ENCODE measurements at places on chromosomes 5 and 9. TPM values are rescaled to one million over a fixed set of nuclear protein-coding genes. Genes with fewer than 3 reads are reported as not detected.

DNA sequence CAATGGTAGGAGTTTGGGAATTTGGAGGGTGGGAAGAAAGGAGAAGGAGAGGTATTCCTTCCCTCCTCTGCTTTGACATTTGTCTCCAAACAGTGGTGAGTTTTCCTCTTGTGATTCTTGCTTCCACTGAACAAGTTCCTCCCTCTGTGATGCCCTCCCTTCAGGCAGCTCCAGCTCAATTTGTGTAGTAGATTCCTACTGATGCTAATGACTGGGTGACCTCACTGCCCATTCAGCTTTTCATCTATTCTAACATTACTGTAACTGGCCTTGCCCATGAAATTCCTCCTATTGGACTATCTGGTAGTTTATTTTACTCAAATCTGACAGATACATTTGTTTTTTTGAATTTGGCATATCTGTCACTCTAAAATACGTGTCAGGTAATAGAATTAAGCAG is 121.4 kb downstream of the NFIB start:
- DNase-seq = no peak

DNA sequence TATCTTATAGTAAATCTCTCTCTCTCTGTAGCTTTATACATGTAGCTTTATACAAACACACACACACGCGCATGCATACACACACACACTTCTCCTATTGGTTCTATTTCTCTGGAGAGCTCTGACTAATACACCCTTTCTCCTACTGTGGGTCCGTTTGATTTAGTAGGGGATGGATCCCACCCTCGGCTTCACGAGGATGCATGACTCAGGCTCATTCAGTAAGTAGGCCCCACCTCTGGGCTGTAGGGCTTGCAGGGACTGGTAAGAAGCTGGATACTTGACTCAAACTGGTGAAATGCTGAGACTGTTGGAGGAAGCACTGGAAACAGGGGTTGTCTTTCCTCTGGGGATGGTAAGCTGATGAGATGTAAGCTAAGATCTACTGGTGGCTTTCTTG is 98.7 kb downstream of the SLC24A2 start:
- no peak for DNase-seq

C5 gene
- total RNA-seq = 2.7 TPM

CCDC180 gene
- total RNA-seq = 5.4 TPM

DNA sequence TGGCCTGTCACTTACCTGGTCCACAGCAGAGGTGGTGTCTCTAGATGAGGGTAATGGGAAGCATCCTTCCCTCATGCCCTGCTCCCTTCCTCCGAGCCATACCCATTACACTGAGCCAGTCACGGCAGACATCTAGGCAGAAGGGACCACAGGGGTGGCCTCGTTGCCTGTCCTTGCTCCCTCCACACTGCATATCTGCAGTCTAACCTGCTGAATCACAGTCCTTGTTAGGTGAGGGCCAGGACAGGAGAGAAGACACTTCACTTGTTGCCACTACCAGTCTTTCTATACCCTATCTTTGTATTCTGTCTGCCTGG is 18.4 kb upstream of the SPINK4 start:
- DNase-seq = no peak

DNA sequence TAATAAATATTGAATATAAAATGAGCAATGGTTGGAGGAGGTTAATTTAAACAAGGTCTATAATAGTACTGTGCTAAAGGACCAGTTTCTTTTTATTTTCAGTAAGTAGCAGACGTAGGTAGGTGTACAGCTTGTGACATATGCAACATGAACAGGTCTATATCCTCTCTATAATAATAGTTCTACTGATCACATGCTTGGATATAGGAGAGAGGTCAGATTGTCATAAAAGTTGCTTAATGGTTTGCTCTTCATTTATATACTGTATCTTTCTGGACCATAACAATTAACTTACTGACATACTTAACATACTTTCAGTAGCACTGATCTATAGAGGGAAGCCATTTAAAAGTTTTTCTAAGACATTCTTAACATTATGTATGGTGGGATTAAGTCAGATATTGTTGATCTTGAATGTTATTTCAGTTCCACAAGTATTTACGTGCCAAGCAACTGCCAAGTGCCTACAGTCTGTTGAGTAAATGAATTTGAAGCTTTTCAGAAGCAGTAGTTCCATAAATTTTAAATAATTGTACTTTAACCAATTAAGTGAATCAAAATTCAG is 68.0 kb downstream of the DENND4C start:
- DNase-seq = no peak

GRCh38 chr9:108786322-108786721 is 69.5 kb downstream of the ACTL7B start:
- DNase-seq = no peak

- DNase-seq = no peak
Observed at GRCh38 chr9:125407432-125407973, 145.9 kb downstream of the GAPVD1 start.

- peak; percentile 70 for DNase-seq
Observed at GRCh38 chr9:94005272-94005901, 50.2 kb upstream of the BARX1 start.

DNA sequence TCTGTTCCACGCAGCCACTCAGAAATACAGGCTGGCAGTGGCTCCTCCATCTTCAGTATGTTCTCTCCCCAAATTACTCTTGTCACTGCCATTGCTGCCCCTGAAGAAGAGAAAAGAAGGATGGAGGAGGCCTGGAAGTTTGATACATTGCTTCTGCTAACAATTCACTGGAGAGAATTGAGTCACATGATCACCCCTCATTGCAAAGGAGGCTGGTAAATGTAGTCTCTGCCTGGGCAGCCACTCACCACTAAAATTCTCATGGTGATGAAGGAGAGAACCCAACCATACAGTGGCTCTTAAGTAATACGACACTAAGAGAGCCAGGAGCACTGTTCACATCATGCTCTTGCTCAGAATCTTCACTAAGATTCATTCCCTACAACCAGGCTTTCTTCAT is 112.0 kb downstream of the DOCK8 start:
- no peak for DNase-seq

DNA sequence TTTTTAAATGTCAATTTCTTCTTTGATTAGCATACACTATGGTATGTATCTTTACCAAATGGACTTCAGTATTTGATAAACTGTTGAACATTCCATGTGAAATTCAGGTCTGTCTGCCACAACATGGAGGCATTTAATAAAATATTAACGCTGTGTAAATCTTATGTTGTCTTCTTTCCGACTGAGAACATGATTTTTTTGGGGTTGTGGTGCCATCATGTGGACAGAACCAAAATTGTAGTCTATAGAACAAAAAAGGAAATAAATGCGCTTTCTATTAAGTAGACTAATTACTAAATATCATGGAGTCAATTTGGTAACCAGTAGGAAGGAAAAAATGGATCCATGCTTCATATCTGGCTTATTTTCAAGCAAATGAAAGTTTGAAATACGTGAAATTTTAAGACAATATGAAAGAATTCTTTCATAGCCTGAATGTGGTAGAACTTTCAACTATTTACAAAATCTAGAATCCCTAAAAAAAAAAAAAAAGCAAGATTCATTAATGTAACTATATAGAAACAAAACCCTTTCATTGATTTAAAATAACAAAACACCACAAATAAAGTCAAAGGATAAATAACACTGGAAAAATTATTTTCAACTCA is 2.8 kb upstream of the PLK2 start:
- no peak for DNase-seq

- DNase-seq = peak; percentile 79
Observed at GRCh38 chr9:128117613-128118471, 9.7 kb downstream of the PTGES2 start.

CMBL gene
- 23.3 TPM for total RNA-seq

- DNase-seq = peak; percentile 55
Observed at GRCh38 chr5:134247428-134248224, 21.8 kb upstream of the PPP2CA start.

GRCh38 chr9:16532681-16533450 is 337.6 kb downstream of the BNC2 start:
- DNase-seq = peak; percentile 31

DNA sequence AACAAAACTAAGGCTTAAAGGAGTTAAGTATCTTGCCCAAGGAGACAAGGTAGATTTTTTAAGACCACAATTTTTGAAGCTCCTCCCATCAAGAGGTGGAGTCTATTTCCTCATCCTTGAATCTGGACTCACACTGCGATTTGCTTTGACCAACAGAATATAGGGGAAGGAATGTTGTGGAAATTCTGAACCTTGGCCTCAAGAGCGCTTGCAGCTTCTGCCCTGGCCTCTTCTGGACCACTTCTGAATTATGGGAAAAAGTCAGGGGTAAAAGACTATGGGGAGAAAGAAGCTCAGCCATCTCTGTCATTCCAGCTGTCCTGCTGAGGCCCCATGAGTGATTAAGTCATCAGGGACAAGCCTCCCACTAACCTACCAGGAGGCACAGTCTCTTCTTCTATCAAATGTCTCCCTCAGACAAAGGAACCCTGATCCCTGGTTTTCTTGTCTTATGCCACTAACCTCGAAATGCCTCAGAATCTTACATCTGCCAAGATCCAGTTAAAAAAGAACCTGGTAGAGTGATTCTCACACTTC is 25.9 kb downstream of the MAPKAP1 start:
- DNase-seq = no peak

DNA sequence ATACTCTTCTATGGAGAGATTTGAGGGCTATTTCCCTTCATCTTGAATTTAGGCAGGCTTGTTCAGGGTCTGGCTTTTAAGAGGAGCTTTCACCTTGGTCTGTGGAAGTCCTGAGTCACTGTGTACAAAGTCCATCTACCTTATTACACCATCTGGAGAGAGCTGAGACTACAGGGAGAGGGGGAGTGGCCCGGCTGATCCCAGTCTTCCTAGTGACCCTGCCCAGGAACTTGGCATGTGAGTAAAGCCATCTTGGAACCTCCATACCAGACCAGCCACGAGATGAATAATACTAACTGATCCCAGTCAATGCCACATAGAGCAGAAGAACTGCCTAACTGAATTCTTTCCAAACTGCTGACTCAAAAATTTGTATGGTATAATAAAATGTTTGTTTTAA is 8.4 kb upstream of the IL6ST start:
- DNase-seq = peak; percentile 94

- DNase-seq = no peak
Observed at GRCh38 chr5:168612996-168613395, 33.8 kb upstream of the PANK3 start.

PAEP gene
- total RNA-seq = not detected

ALDH1A1 gene
- total RNA-seq = not detected

DNA sequence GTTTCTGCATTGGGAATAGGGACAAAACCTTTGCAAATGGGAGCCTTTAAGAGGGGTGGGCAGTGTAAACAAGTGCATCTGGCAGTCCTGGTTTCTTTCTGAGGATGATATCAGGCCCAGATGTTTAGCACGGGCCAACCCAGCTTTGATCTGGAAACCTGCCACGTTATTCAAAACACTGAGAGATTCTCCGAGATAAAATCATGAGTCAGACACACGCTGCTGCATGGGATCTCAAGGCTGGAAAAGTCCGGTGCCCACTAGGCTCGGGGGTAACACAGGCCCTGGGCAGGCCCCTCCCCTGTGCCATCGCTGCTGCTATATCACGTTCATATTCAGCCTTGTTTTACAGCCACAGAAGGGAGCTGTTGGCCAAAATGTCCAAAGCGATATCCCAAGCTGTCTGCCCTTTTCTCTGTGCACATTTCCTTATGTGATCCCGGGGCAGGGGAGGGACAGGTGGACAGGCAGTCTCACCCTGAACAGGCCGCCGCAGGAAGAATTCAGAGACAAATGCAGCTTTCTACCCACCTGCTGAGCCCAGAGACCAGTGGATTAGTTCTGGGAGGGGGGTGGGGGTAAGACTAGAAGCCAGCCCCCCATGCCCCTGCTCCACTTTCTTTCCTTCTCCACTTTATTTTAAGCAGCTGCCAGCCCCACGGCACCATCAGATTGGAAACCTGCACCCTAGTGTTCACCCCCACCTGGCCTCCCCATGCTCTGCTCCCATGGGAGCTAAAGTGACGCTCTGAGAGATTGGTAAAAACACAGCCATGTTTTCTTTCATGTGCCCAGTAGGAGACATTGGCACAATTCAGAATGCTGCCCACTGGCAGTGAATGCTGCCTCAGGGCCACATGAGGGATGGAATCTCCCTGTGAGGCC is 63.1 kb downstream of the TMOD1 start:
- peak; percentile 43 for DNase-seq

DNA sequence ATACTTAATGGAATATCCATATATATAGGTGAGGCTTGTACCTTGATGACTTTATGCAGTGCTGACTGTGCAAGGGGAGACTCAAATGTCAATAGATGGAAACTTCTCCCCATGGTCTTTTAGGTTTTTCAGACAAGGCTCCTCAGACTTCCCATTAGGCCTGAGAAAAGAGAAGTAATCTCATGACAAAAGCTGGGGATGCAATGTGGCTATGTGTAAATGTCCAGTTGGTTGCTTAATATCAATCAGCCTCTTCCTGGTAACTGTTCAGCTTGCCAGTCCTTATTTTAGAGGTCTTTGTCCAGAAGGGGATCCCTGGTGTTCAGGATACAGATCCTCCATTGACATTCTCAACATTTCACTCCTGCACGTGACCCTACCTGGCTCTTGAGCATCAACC is 621.1 kb upstream of the CDH18 start:
- DNase-seq = no peak

- no peak for DNase-seq
Observed at GRCh38 chr5:142777099-142777498, 6.9 kb downstream of the ARHGAP26 start.

- DNase-seq = no peak
Observed at GRCh38 chr9:7169717-7170389, 412.1 kb downstream of the KDM4C start.

CHSY3 gene
- not detected for total RNA-seq

LHFPL2 gene
- 15.3 TPM for total RNA-seq

NEUROG1 gene
- not detected for total RNA-seq

DNA sequence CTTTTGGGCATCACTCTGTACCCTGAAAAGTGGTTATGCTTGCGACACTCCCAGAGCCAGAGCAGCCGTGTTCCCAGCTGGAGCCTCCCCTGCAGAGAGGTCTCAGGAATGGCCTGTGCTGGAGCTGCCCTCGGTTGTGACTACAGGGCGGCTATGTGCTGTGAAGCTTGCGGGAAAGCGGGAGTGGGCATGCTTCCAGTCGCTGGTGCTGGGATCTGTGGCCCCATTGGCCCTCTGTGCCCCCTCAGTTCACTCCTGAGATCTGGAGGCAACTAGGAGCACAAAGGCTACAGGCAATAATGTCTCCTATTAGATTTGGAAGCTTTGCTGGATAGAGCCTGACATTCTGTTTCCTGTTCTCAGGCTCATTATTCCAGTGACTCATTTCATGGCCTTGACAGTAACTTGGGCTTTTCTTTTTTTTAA is 56.9 kb downstream of the GPR107 start:
- no peak for DNase-seq

DNA sequence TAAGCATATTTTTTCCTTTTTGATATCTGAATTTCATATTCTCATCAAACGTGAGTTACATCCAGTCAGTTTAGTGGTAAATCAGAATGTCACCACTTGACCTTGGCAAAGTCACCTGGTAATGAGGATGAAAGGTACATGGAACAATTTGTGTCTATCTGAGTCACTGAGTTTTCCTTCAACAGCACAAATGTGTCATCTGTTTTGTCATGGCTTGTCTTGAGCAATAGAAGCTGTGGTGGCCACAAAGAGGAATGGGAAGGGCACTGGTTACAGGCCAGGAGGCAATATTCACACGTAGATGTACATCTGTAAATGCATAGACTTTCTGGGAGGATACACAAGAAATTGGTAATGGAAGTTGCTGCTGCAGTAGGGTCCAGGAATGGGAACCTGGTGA is 8.4 kb upstream of the ZNF474 start:
- no peak for DNase-seq

FOXI1 gene
- 0.59 TPM for total RNA-seq

GRCh38 chr9:98075332-98075805 is 18.8 kb downstream of the NANS start:
- DNase-seq = peak; percentile 42

GRCh38 chr5:169024421-169024820 is 276.5 kb downstream of the SLIT3 start:
- DNase-seq = no peak

- no peak for DNase-seq
Observed at GRCh38 chr9:134991808-134992754, 74.4 kb upstream of the FCN1 start.
